ENCODE measurements at places on chromosomes 3 and 15. TPM values are rescaled to one million over a fixed set of nuclear protein-coding genes. Genes with fewer than 3 reads are reported as not detected.

DNA sequence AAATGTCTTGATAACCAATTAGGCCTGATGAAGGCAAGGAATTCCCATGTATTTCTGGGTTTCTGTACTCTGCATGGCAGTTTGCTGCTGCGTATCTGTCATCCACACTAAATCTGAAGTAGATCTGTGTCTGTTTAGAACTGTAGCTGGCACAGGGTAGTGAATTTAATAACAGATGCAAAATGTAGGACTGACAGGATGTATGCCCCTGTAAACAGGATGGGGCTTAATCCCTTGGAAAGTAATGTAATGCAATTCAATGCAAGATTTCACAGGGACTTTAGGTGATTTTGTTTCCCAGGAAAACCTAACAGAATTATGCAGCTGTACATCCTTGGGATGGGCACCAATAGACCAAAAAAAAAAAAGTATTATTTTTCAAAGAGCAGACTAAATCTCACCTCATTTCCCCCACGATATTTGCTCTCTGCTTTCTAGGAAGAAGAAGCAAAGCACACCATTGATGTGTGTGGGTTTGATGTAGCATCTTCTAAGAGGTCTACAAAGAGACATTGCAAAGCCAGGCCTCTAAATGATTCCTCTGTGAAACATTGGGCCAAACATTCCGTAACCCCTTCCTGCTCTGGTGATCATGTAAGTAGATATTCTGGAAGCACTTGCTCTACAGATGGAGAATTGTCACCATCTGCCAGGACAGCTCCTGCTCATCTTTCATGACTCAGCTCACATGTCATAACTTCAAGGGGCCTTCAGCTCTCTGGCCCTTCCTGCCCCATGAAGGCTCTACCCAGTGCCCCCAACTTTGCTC is 464.3 kb upstream of the RGMA start:
- DNase-seq = no peak

DNA sequence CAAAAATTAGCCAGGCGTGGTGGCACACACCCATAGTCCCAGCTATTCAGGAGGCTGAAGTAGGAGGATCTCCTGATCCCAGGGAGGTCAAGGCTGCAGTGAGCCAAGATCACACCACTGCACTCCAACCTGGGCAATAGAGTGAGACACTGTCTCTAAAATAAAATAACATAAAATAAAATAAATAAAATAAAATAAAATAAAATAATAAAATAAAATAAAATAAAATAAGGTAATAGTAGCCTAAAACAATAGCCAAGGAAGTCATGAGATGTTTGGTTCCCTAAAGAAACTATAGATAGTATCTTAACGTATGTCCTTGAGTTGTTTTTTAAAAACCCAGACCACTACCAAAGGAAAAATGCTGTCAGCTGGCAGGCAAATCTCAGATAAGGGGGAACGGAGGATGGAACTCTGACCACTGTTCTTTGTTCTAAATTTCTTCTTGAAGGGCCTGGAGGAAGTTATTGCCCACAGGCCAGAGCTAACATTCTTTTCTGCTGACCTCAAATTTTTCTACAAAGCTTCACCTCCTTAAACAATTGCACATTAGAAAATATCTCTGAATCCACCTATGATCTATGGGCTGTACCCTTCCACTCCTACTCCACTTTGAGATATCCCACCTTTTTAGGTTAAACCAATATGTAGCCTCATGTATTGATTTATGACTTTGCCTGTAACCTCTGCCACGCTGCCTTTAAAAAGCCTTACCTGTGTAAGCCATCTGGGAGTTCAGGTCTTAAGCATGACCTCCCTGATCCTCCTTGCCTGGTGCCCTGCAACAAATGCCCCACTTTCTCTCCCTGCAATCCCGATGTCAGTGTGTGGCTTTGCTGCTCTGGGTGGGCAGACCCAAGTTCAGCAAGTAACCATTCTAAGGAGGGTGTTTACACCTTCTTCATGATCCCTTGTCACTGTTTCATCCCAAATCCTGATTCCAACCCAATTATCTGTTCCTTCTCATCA is 126.2 kb upstream of the BHLHE40 start:
- DNase-seq = no peak

The CEP19 gene
- 7.3 TPM for total RNA-seq

- no peak for DNase-seq
Observed at GRCh38 chr3:14324224-14324944, 78.0 kb upstream of the SLC6A6 start.

DNA sequence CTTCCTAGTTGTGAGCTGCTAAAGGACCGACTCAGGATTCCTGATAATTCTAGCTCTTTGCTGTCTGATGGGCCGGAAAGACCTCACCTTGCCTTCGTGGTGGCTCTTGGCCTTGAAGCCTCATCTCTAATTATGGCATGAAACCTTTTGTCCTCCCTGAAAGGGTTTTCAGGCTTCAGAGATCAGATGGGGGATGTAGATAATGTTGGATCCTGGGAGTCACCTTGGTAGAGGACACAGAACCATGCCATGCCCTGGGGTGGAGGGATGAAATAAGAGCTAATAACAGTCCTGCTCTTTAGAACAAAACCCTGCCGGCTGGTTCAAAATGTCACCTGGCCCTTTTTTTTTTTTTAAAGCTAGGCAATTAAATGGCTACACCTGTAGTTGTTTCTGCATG is 50.8 kb upstream of the SYN2 start:
- no peak for DNase-seq

GRCh38 chr3:8668216-8668615 is 23.6 kb upstream of the SSUH2 start:
- DNase-seq = no peak

DNA sequence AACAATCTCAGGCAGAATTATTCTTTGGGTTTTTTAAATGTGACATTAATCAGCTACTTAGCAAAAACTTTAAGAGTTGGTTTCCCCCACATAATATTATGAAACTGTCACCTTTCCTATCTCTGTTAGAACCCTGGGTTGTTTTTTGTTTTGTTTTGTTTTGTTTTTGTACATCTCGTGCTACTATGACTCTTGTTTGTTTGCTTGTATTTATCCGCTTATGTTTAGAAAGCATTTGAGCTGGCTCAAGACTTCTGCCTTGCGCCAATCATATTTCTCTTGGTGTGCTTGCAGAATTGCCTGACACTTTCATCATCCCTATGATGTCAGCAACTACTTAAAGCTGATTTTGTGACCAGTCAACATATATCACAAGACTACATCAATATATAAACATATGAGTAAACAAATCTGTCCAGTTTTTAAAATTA is 116.9 kb downstream of the DCLK3 start:
- DNase-seq = no peak

Measured in CD8-positive, alpha-beta memory T cell (primary cell).